ENCODE measurements at places on chromosomes 7 and 10.

GRCh38 chr10:28940158-28940888 is 263.0 kb downstream of the BAMBI start:
- DNase-seq = no peak

GRCh38 chr7:104625956-104626355 is 297.6 kb downstream of the LHFPL3 start:
- DNase-seq = no peak

DNA sequence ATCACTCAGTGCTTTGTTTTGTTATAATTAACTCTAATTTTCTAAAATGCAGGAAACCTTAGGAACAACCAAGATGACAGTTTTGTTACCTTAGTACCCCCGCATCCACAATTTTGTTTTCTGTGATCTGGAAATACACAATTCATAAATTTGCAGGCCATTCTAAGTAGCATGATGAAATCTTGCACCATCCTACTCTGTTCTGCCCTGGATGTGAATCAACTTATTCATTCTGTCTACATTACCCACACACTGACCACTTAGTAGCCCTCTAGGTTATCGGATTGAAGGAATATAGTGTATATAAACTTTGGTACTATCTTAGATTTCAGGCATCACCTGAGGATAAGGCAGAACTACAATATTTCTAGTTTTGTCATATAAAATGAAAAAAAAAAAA is 155.9 kb downstream of the CTTNBP2 start:
- DNase-seq = no peak

- DNase-seq = peak; percentile 56
Observed at GRCh38 chr10:102410429-102411073, 8.0 kb downstream of the PSD start.

DNA sequence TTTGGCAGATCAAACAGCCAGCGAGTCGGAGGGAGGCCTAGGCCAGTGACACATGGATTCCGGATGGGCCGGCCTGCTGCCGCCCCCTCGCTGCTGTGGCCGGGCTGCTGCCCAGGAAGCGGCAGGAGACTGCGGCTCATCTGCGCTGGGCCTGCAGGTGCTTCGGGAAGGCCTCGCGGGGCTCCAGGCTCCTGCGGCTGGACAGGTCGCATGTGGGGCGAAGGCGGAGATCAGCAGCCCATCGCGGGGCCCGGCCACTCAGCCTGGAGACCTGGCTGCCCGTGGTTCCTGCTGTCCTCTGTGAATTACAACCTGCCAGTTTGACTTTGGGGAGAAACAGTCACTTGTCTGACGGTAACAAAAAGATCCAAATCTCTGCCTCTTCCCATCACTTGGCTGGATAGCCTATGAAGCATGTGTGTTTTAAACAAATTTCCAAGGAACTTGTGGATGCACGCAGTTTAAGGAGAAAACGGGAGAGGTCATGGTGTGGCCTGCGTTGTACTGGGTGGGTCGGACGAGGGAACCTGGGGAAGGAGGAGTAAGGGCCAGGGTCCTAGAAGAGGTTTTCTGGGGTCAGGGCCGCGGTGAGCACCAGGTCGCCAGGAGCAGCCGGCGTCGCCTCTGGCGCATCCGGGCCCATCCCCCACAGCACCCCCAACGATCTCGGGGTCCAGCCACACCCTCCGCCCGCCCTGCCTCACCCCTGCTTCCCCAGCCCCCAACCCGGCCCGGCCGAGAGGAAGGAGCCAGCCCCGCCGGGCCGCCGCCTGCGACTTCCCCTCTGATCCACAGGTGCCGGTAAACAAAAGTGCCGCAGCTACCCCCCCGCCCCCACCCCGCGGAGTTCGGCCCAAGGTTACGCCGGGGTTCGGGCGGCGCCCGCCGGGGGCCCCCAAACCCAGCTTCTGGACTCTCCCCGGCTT is 1.6 kb downstream of the SPOCK2 start:
- DNase-seq = peak; percentile 75

GRCh38 chr10:132692311-132692710 is 93.6 kb downstream of the NKX6-2 start:
- DNase-seq = no peak

DNA sequence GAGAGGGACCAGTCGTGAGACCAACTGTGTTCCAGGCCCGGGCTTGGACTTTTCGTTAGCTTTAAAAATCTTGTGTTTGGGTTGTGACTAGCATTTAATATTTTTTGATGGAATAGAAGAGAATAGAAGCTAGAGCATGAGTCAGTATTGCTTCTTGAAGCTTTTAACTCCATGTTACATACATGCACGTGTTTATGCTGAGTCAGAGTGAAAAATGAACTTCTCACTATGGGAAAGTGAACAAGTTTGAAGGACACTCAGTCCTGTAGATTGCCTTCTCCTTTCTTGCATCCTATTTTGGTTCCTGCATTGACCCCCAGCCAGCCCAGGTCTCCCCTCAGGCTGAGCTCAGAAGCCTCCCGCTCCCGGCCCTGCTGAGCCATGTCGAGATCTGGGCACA is 31.8 kb downstream of the GHRHR start:
- DNase-seq = no peak

DNA sequence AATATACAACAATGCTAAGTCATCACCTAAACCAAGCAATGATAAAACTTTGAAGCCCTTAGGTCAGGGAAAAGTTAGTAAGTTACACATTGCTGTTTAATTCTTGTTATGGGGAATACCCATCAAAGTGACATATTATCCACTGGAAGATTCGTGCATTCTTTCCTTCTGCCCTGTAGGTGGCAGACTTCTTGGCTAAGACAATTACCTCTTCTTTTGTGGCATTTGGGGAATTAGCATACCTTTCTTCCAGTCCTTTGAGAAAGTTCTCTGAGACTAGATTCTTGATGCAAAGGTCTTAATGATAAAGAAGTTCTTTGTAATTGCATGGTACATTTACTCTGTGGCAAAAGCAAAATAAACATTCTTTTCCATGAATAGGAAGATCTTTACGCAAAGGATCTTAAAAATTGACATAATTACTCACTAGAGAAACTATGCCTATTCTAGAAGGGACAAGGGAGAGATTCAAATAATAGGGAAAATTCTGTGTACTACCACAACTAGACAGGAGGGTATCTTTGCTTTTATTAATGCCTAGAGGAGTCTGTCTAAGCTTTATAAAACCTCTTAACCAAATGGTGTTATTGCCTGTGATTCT is 395.9 kb downstream of the GRM8 start:
- no peak for DNase-seq

DNA sequence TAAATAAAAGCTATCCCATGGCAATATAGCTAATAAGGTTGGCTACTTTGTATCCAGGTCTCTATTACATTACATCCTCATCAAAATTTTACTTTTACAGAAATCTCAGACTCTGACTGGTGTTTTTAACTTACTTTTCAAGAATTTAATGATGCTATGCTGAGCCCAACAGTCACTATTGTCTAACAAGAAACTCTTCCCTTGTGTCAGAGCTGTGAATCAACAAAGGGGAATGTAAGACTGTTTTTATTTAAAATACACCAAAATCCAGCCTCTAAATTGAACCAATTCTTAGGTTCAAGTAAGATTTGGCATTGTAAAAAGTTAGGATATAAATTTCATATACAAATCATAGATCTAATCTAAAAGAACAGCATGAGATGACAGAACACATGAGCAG is 7.0 kb downstream of the RTKN2 start:
- no peak for DNase-seq

- DNase-seq = no peak
Observed at GRCh38 chr10:6191147-6191546, 11.6 kb upstream of the PFKFB3 start.

GRCh38 chr7:47807126-47807525 is 141.1 kb downstream of the PKD1L1 start:
- DNase-seq = no peak

DNA sequence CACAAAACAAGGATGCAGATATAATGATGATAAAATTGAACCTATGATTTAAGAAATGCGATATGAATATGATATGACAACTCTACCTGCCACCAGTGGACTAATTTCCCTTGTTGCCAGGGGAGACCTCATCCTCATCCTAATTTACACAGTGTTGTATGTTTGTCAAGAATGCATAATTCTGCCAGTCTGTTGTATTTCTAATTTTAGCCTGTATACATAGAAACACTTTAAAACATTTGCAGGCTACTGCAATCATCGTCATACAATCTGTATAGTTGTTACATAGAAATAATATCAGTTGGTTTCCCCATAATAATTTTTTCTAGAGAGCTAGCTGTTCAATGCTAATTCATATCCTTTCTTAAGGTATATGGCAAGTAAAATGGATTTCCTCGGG is 274.2 kb downstream of the DPP6 start:
- DNase-seq = no peak

- DNase-seq = no peak
Observed at GRCh38 chr7:29557954-29558353, 5.7 kb upstream of the PRR15 start.

DNA sequence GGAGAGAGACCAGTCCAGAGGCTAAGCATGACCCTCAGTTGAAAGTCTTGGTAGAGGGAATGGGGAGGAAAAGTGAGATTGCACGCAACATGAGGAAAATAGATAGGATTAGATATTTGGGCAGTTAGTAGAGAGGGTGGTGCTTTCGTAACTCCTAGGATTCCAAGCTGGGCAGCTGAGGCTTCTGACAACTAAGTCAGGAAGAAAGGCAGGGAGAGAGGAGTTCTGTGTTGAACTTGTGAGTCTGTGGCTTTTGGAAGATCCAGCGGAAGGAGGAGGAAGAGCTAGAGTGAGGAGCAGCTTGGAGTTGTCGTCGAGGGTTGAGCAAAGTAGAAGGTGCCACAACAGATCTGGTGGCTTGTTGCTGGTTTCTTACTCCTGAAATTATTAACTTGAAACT is 21.8 kb downstream of the CUL1 start:
- DNase-seq = no peak

DNA sequence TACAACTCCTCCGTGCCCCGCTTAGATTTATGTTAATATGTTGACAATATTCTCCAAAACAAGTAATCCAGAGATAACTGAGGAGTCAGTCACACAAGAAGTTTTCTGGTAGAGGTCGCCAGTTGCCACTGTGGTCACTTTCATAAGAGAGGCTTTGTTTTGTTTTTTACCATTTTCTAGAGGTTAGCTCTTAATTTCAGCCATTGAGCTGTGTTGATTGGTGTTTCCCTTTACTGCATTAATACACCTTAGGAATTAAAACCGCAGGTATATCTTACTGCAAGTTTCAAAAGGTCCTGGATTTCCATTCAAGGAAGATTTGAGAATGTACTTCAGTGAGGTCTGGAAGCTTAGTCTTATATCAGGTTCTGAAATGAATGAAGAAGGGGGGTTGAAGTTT is 3.5 kb downstream of the BMI1 start:
- DNase-seq = no peak

GRCh38 chr7:22088827-22089226 is 143.1 kb upstream of the CDCA7L start:
- no peak for DNase-seq

GRCh38 chr10:48899781-48900180 is 39.9 kb downstream of the LRRC18 start:
- DNase-seq = no peak

- DNase-seq = no peak
Observed at GRCh38 chr7:114663502-114663901, 248.9 kb downstream of the FOXP2 start.

- no peak for DNase-seq
Observed at GRCh38 chr7:49669285-49669684, 104.2 kb upstream of the VWC2 start.

Measured in CD8-positive, alpha-beta T cell (primary cell).